ENCODE measurements at places on chromosomes 6 and 20.

- no peak for DNase-seq
These were observed 172.5 kb downstream of the HTR1B start for GRCh38 chr6:77290798-77291197.

DNA sequence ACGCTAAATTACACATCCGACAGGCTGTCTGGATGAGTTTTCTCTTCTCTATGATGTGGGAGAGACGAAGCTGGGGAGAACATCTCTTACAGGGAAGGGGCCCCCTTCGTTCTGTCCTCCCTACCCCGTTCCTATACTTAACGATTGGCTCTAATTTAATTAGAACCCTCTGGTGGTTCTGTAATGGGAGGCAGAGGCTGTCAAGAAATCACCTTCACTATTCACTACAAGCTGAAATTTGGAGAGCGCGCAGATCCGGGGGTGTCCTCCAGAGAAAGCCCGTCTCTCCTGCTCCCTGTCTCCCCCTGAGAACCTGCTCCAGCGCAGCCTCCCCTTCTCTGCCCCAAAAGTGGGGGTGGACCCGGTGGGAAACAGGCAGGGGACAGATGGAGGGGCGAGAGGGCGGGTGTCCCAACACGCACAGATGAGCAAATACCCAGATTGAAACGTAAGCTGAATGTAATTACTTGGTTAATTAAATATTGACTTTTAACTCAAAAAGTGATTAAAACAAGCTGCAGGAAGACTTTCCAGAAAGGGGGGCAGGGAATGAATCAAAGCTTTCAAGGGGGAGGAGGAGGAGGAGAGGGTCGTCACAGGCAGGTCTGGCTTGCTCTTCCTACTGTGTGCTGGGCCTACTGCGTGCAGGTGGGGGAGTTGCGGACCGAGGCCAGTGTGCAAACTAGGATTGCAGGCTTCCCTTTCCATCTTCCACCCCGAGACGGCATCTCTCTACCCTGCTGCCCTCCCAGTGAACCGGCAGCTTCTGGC is 1.3 kb downstream of the SULF2 start:
- DNase-seq, result no peak

GRCh38 chr20:23349338-23350195 is 1.0 kb upstream of the NXT1 start:
- no peak for DNase-seq

DNA sequence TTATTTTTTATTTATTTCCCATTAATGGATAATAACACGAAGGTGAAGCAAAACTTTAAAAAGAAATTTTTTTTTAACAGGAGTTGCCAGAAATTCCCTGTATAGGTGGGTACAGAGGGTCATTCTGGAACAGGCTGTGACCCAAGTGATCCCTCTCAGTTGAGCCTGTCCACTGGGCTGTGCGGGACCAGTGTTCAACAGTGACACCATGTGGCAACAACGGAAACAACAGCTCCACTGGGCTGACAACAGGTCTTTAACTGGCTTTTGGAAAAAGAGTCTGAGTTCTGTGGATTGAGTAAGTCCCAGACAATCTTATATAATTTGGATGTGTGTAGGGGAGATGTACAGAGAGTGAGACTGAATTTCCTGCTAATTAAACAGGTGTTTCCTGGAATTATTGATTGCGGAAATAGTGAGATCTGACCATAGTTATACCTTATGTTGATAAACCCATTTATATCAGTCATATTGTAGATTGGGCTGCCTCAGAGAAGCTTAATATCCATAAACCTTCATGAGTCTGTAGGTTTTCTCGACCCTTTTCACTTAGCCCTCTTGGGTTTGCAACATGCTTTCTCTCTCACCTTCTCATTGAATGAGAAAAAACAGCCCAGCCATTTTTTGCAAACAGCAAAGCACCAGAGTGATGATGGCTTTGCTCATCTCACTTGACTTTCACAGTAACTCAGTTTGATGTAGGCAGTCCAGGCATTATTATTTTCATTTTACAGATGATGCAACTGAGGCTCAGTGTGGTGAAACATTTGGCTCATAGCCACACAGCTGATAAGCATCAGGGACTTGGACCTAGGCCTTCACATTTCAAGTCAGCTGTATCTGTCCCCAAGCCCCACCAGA is 17.5 kb downstream of the KIAA1755 start:
- DNase-seq, result peak; percentile 17

Data from stimulated activated CD4-positive, alpha-beta T cell treated with anti-CD3 and anti-CD28 coated beads, TNF-alpha, amount 100 ng/mL, for 24 hours (primary cell).